ENCODE measurements at places on chromosomes 16 and 17.

GRCh38 chr17:5678171-5678570, 93.9 kb upstream of the NLRP1 start:
- DNase-seq = no peak

GRCh38 chr16:79599837-79600637, 500 bp downstream of the MAF start:
- no peak for DNase-seq

- DNase-seq = no peak
Observed at GRCh38 chr17:62723842-62724241, 84.3 kb downstream of the MARCHF10 start.

DNA sequence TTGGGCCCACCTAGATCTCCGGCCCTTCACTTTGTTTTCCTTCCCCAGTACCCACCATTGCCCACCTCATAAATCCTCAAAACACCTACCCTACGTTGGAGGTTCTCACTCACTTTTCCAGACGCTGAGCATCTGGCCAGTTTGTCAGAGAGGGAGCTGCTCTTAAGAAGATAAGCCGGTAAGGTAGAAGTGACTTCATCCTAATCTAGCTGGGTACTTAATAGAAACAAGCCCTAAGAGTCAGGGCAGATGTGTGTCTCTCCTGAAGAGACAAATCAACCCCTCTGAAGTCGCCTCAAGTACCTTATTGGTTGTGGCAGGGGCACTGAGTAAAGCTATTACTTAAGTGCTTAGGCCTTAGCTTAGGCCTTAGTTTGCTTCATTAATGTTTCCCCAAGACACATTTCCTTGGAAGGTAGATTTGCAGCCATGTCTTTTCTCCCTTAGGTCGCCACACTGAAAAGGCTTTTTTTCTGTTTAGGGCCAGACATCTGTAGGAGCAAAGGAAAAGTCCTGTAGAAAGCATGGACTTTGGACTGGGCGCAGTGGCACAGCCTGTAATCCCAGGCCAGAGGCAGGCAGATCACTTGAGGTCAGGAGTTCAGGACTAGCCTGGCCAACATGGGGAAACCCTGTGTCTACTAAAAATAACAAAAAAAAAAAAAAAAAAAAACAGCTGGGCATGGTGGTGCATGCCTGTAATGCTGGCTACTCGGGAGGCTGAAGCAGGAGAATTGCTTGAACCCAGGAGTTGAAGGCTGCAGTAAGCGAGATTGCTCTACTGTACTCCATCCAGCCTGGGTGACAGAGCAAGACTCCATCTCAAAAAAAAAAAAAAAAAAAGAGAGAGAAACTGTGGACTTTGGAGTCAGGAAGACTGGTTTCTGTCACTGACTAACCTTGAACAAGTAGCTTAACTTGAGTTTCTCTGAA, 1.0 kb downstream of the TACO1 start:
- DNase-seq = peak; percentile 33

DNA sequence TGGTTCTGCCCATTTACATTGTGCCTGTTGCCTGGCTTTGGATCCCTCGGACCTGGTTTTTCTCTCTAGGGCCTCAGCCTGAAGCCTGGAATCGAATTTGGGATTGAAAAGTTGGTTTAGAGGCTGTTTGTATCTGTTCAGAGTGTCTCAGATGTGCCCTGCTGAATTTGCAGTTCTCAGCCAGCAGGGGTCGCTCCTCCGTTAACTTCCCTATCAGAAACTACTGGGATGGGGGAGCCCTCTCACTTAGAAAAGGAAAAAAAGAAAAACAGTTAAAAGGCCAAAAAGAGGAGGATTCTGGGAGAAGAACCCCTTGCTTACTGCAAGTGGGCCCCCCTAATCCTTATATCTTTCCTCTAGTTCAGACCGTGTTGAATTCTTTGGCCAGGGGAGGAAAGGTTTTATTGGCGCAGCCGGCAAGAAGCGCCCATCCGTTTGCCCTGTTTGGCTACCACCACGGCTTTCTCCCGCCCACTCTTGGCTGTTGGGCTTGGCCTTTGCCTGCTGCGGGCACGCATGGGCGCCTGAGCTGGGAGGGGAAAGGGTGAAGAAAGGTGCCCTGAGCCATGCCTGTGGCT, 8.7 kb downstream of the FZD2 start:
- no peak for DNase-seq

DNA sequence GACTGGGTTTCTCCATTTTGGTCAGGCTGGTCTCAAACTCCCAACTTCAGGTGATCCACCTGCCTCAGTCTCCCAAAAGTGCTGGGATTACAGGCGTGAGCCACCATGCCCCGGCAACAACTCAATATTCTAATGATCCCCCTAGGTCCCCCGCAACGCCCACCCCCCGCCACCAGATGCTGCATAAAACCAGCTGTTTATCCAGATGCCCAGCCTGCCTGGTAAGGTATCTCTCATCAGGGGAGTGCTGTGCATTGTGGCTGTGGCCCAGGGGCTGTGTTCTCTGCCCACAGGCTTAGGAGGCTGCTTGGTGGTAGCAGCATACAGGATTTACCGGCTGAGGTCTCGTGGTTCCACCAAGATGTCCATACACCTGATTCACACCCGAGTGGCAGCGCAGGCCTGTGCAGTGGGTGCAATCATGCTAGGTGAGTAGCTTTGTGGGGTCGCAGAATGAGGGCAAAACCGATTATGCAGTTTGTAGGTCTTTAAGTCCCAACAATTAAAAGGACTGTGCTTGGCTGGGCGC, 1.3 kb downstream of the HIGD1B start:
- DNase-seq = no peak

DNA sequence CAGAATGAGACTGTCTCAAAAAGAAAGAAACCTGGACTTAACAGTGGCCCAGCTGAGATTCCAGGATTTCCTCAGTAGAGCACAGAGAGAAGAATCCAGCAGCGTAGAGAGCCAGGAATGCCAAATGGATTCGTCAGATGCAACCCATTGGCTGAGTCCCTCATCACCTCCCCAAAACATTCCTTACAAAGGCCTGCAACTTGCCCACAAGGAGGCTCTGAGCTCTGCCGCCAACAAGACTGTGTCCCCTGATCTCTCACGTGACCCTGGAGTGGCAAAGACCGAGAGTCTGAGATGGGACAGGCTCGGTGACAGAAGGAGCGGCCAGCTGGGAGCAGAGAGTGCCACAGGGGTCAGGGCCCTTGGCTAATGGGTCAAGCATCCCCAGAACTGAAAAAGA, 6.9 kb upstream of the CHMP6 start:
- DNase-seq = no peak

DNA sequence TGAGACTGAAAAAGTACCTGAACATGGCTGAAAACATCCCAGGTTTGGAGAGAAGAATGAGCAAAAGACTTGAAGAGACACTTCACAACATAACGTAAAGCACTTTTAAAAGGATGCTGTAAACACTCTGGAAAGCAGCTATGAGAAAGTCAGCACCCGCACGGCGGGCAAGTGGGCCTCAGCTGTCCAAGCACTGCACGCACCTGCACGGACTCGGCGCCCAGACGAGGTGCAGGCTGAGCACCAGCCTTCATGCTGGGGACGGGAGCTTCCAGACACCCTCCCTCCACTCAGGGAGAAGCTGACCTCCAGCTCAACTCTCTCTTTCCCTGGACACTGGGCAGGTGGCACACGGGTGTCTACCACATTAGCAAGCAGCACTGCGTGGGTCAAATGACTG, 13.1 kb downstream of the CCDC57 start:
- no peak for DNase-seq

DNA sequence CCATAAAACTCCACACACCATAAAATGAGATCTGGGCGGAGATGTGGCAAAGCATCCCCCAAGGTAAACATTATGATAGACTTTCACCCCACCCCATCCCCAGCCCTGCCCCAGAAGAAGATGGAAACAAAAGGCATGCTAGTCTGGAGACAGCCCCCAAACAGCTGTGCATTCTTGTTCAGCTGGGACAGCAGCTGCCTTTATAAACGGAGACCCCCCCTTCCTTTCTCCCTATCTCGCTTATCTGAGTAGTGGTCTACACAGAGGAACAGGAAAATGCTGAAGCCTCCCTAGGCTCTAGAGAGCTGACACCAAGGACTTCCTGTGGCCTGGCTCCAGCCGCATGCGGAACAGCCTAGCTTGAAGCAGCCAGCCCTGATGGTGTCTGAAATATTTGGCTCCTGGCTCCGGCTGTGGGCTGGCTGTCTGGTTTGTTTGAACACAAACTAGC, 190.3 kb upstream of the ANKFN1 start:
- no peak for DNase-seq

DNA sequence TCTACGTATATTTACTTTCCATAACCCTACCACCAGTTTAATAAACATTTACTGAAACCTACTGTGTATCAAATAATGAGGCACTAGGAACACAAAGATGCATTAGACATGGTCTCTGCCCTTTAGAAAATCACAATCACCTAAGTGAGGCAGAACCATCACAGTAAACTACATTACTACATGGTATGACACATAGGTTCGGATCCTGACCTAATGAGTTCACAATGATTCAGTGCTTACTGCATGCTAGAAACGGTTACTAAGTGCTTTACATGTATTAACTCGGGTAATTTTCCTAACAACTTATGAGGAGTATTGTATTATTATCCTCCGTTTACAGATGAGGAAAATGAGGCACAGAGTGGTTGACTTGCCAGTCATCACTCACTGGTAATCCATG, 5.2 kb upstream of the SYNRG start:
- DNase-seq = no peak

DNA sequence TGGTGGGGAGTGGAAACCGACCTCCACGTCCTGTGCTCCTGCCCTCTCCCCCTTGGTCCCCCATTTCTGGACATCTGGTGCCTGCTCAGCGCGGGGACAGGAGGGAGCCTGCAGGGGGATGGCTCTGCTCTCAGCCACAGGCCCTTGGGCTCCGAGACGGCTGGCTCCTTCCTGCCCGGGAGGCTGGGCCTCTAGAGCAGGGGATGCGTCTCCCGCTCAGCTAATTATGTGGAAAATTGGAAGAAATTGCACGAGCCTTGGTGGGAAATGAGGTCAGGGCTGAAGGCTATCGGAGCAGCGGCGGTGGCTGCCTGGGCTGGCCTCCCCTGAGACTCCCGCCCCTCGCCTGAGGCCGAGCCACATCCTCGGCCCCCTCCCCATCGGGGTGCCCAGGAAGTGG, 154.6 kb upstream of the CIBAR2 start:
- no peak for DNase-seq

DNA sequence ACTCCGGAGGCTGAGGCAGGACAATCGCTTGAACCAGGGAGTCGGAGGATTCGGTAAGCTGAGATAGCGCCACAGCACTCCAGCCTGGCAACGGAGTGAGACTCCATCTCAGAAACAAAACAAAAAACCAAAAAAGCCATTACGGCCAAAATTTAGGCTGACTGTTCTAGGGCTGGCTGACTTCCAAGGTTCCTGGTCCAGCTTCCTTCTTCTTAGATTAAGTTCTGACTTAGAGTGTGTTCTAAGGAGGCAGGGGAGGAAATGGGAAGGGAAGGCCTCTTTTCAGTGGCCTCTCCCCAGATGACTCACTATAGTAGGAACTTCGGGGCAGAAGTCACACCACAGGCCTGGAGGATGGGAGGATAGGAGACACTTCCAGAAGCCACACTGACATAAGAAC, 27.7 kb upstream of the CLEC18B start:
- no peak for DNase-seq

- no peak for DNase-seq
Observed at GRCh38 chr17:35795007-35795870, at the start of gene MMP28. MMP28 (minus strand) TSS chr17:35795641; CDS start chr17:35795377, 264 bp downstream.

GRCh38 chr17:76585033-76585648, 519 bp downstream of the ST6GALNAC2 start:
- DNase-seq = no peak

DNA sequence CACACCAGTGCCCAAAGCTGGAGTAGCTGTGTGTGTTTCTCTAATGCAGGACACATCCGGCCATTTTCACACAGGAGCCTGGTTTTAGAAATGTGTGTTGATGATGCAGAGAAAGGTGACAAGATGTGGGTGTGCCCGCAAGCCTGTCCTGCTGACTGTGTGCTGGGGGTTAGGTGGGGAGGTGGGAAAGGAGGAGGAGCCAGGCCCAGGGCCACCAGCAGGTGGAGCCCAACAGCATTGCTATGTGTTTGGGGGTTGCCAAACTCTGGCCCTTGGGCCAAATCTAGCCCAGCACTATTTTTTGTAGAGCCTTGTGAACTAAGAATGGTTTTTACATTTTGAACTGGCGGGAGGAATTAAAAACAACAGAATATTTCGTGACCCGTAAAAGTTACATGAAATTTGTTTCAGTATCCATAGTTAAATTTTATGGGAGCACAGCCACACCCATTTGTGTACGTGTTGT, 61.7 kb upstream of the LGALS9 start:
- DNase-seq = no peak

GRCh38 chr17:49748223-49748622, 15.7 kb downstream of the FAM117A start:
- DNase-seq = no peak

GRCh38 chr16:49750341-49751000, 105.4 kb downstream of the ZNF423 start:
- no peak for DNase-seq

- no peak for DNase-seq
Observed at GRCh38 chr16:27481282-27481934, 68.3 kb downstream of the GTF3C1 start.

GRCh38 chr16:82160226-82160625, 9.8 kb downstream of the MPHOSPH6 start:
- DNase-seq = no peak

DNA sequence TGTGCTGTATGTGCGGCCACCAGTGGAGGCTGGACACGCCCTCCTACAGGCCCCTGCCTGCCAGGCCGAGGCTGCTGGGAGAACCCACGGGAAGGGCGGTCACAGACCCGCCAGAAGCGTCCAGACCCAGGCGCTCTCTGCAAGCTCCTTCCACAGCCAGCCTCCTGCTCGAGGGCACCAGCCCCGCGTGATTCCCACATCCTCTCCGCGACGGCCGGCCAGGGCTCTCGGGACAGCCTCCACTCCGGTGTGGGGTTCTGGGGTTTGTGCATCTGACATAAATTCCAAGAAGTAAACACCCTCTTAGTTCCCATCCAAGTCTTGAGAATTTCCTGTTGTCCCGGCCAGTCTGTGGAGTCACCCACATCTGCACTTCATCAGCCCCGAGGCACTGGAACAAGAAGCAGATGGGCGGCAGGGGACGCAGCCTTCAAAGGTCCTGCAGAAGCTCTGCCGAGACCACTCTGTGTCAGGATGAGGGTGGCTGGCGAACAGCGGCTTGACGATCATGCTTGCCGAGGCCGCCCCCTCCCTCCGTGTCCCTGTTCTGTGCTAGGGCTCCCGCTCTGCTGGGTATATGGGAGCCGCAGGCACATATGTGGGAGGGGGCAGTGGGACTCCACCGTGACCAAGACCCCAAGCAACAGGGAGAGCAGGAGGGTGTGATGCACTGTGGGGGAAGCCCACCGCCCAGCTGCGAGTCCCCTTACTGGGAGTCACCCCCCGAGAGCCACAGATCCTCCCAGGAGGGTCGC, 2.4 kb upstream of the TMEM204 start:
- DNase-seq = no peak

GRCh38 chr17:75894049-75894733, 2.6 kb downstream of the TRIM65 start:
- DNase-seq = no peak

- no peak for DNase-seq
Observed at GRCh38 chr17:73305845-73306836, 5.7 kb downstream of the CDC42EP4 start.

DNA sequence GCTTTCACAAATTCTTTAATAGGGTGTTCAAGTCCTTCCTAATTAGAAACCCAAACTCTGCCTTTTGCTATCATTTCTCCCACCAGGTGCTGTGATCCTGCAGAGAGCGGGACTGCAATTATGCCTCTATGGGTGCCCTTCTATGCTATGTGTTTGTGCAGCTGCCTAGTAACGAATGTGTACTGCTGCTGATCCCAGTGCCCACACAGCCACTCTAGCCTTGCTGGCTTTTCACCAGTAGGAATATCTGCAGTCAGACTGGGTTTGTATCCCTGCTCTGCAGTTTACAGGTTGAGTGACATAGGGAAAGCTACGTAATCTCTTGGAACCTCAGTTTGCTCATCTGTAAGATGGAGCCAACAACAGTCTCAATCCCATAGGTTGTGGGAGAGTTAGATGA, 179.6 kb upstream of the IRX3 start:
- DNase-seq = no peak
